Right renal pelvis (tissue), 4 donors: ENCODE measurements at places on chromosomes 6 and 20.

GRCh38 chr6:149031201-149031858 lies 284.5 kb downstream of the UST start:
- no peak for DNase-seq

- DNase-seq, result no peak
These were observed 136.0 kb upstream of the FOXQ1 start for GRCh38 chr6:1175877-1176276.

GRCh38 chr6:164947164-164947563 lies 362.2 kb downstream of the C6orf118 start:
- no peak for DNase-seq

- DNase-seq, result no peak
These were observed 170.9 kb downstream of the UBE3D start for GRCh38 chr6:82894653-82895259.

DNA sequence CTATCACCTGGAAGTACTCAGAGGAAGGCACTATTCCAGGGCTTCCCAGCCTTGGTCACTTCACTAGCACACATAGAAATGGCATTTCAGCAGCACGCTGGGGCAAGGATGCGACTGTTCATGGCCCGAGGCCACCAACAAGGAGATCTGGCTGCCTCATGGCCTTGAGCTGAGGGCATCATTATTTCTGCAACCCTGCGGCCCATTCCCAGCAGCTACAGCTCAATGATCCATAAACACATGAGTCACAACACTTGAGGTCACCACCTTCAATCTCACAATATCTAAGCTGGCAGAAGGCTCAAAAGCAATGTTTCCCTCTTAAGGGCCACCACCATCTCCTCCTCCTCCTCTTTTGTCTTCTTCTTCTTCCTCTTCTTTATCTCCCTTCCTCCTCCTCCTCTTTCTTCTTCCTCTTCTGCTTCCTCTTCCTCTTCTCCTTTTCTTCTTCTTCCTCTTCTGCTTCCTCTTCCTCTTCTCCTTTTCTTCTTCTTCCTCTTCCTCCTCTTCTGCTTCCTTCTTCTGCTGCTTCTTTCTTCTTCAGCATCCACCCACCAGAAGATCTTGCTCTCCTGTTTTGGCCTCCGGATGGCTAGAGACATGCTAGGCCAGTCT lies 382.9 kb upstream of the CNR1 start:
- DNase-seq, result no peak

- no peak for DNase-seq
These were observed 37.8 kb downstream of the ZNF451 start for GRCh38 chr6:57127763-57128162.

DNA sequence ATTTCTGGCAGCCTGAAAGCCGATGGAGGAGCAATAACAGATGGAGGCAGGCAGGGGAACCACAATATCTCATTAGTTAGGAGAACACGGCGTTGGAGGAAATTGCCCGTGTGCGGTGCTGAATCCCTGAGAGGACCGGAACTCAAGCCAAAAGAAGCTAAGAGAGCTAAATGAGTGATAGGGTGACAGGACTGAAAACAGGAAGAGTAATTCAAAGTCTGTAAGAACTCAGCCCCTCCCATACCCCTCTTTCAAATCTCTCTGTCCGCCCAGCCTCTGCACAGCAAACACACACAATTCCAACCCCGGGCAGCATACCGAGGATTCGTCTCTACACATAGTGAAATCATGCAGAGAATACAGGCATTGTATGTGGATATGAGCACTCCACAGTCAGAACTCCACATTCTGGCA lies 2.6 kb upstream of the IPCEF1 start:
- DNase-seq, result no peak

GRCh38 chr20:38249536-38250310 lies 10.8 kb downstream of the KIAA1755 start:
- no peak for DNase-seq

GRCh38 chr6:87444362-87444761 lies 28.4 kb upstream of the SLC35A1 start:
- DNase-seq, result no peak

DNA sequence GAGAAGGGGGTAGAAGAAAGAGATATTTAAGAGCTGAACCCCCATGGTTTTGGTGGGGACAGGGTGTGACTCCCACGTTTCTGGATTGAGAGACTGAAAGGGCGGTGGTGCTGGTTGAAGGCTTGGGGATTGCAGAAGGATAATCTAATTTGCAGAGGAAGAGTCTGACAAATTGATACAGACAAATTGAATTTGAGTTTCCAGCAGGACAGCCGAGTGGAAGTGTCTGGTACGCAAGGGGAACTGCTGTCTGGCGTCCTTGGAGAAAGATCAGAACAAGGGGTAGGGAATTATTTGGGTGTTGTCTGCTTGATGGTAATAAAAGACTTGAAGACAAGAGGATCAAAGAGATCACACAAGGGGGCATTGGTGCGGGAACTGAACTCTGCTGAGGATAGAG lies 40.5 kb upstream of the MDGA1 start:
- no peak for DNase-seq

DNA sequence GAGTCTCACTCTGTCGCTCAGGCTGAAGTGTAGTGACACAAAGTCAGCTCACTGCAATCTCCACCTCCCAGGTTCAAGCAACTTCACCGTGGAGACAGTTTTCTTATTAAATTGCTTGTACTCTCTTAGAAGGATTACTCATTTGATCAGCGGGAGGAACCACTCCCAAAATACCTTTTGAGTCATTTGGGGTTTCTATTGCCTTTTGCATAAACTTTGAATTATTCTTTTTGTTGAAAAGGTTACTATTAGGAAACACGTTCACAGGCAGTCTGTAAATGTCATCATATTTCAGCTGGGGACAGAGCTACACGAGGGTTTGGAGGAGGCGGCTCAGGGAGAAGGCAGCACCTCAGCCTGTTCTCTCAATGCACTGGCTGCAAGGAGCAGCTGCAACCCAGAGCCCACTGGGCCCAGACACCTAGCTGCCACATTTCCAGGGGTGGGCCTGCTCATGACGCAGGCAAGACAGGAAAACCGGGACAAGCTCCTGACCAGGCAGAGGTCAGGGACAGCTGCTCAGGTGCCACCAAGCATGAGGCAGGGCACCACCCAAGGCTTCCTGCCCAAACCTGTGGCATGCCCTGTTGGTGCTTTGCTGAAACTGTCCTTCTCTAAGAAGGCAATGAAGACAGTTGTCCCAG lies 205.9 kb downstream of the BMP7 start:
- no peak for DNase-seq

DNA sequence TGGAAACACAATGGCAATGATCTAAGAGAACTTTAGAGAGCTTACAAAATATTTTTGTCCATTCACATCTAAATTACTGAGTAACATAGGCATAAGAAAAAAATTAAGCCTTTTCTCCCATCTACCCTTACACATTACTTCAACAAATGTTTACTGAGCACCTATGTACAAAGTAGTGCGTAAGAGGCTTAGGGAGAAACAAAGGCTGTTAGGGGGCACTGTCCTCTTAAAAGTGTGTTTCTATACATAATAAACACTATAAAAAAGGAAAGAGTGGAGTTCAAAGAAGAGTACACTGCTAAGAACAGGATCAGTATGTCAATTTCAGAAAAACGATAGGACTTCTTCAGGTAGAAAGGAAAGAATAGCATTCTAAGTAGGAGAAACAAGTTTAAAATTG lies 12.2 kb downstream of the ILRUN start:
- DNase-seq, result no peak

DNA sequence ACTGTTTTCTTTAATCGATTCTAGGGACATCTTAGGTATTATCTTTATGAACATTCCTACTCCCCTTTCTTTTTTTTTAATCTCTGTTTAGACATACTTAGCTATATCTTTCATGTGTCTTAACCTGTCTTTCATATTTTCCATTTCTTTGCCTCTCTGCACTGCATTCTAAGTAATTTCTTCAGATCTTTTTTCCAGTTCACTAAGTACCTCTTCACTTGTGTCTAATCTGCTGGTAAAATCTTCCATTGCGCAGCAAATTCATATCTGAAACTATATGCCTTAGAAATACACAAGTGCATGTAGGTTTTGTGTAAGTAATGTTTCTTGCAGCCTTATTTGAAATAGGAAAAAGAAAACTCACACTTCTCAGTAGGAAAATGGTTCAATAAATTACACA lies 165.4 kb upstream of the BTBD3 start:
- no peak for DNase-seq

DNA sequence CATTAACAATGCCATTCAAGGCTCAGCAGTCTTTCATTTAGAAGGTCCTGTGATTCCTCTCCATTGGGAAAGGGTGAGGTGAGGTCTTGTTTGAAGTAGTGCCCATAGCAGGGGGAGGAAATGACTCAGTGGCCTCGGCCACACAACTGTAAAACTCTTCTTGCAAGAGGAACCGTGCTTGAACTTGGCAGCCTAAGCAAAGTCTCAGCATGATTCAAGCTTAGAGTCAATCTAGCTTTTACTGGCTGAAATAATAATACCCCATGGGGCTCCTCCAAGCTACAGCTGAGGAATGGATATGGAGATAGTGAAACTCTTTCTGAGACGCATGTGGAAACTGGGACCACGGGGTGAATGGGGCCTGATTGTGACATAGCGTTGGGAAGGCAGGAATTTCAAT lies 428.2 kb downstream of the BMP2 start:
- DNase-seq, result no peak

DNA sequence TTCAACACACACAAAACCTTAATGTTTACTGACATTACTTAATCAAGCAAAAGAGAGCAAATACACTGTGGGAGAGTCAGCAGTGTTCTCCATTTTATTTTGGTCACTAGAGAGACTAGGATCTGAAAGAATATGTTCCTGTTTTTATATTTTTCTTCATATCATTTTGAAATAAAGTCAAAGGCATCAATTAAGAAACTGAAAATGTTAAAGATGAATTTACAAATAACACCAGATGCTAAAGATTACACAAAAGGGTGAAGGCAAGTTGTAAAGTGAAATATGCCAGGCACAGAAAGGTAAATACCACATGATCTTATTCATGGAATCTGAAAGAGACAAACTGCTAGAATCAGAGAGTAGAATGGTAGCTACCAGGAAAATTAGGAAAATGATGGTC lies 60.3 kb upstream of the FABP7 start:
- DNase-seq, result no peak

DNA sequence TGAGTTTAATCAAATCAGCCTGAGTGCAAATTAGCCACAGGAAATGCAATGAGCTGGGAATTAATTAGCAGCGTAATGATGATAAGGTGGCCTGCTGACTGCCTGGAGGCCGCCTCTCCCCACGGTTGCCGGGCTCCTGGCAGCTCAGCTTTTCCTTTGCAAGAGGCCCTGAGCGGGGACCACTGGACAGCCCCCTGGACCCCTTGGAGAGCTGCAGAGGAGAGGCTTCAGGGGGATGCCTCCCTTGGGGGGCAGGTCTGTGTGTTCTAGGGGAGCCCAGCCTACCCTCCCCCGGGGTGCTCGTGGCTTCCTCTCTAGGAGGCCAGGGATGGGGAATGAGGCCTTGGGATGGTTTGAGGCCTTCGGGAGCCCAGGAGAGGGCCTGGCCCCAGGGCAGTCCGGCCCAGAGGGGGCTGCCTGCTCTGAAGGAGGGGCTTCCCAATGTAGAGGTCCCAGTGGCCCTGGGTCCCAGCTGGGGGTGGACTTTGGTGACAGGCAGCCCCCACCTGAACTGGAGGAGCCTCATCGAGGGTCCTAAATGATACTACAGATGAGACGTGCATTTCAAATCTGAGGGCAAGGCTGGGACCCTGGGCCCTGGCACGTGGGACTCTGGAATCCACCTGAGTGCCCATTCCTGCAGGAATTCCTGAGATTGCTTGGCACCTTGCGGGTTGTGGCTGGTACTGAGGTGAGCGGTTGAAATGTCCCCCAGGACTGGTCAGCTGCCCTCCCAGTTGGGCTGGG lies 66.4 kb upstream of the BHLHE23 start:
- DNase-seq, result no peak

DNA sequence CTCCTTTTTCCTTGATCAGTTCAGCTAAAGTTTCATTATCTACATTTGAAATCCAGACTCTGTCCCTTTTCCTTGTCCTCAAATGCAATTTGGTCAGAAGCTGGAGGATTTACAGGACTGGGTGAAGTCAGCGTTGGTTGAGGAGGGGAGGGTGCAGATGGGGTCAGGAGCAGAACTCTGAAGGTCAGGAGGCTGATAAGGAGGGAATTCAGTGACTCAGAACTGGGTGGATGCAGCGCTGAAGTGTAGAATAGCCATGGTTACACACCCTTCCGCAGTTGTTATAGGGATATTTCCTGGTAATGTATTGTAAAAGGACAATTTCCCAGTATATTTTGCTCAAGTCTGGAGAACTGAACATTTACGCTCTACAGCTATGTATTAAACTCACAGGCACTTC lies 133.1 kb upstream of the FOXA2 start:
- DNase-seq, result no peak

DNA sequence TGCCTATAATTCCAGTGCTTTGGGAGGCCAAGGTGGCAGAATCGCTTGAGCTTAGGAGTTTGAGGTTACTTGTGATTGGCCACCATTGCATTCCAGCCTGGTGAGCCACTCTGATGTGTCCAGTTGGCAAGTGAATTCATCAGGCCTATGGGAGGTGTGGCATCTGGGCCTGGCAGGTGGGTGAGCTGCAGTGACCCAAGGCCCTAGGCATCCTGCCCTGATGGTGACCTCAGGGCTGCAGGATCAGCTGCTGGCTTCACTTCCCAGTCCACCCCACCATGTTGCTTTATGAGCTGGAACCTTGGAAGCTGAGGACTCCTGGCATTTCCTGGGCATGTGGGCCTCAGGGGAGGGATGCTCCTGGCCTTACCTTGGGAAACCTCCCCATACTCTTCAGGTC lies 20.5 kb downstream of the RSPH9 start:
- DNase-seq, result no peak

GRCh38 chr6:98574984-98575383 lies 259.4 kb upstream of the POU3F2 start:
- no peak for DNase-seq

GRCh38 chr6:163346497-163346961 lies 68.0 kb upstream of the QKI start:
- DNase-seq, result no peak

- no peak for DNase-seq
These were observed 177.6 kb downstream of the MAFB start for GRCh38 chr20:40511478-40511877.

DNA sequence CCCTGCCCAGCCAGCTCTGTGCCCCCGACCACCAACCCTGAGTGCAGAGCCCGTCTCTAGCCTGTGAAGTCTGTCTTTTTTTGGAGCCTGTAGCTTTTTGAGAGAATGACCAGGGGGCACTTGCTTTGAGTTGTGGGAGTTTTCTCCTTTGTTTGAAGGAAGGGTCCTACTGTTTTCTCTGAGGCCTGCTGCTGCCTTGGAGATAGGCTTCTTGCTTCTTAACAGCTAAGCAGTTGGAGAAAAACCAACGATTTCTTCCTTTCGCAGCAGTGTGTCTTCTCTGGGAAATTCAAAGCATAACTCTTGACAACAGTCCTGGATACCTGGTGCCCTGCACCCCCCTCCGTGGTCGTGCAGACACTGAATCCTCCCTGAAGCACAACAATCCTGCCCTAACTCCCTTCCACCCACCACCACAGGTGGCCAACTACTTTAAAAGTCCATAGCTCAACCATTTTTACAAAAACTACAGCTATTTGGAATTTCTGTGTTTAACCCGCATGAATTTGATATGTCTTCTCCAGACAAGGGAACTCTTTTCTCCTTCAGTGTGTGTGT lies 61.0 kb downstream of the FAM50B start:
- DNase-seq, result no peak
